ENCODE measurements at places on chromosomes 11 and 22.

DNA sequence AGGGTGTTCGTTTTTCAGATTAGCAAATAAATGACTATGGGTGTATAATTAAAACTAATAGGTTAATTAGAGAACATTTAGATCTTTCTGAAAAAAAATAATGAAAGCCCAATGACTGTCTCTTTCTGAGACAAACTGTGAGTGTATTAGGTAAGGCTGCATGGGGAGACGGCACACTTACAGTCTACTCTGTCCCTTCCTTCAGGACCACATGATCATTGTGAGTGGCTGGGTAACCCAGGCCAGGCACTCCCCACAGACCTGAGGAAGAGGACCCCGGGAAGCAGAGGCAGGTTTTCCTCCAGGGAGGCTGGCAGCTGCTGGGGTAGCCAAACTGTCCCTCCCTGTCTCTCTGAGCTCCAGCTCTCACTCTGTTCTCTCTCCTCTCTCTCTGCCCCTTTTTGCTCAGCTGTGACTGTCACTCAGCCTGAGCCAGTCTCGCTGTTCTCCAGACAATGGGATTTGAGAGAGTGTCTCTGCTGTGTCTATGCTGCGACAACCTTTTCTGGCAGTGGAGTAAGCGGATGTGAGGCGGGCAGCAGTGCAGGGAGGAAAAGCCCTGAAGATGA lies 83.1 kb upstream of the NCAM1 start:
- DNase-seq, result no peak

GRCh38 chr22:46393873-46394272 lies 58.4 kb downstream of the TRMU start:
- DNase-seq, result no peak

- DNase-seq, result no peak
Measured at GRCh38 chr22:32246166-32246565, 9.0 kb downstream of the SLC5A4 start.

DNA sequence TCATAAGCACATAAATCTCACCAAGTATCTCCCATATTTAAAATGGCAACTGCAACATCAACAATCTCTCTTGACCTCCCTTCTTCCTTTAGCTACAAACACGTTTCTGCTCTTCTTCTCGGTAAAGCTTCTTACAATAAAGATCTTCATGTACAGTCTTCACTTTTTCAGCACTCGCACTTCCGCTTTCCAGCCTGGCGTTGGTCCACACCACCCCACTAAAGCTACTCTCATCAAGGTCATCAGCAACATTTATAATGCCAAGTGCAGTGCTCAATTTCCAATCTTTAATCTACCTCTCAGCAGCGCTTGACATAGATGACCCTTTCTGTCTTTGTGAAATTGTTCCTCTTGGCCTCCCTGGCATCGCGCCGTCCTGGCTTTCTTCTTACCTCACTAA lies 33.6 kb downstream of the NTM start:
- no peak for DNase-seq

- no peak for DNase-seq
Measured at GRCh38 chr22:28710107-28710506, 30.5 kb upstream of the TTC28 start.

DNA sequence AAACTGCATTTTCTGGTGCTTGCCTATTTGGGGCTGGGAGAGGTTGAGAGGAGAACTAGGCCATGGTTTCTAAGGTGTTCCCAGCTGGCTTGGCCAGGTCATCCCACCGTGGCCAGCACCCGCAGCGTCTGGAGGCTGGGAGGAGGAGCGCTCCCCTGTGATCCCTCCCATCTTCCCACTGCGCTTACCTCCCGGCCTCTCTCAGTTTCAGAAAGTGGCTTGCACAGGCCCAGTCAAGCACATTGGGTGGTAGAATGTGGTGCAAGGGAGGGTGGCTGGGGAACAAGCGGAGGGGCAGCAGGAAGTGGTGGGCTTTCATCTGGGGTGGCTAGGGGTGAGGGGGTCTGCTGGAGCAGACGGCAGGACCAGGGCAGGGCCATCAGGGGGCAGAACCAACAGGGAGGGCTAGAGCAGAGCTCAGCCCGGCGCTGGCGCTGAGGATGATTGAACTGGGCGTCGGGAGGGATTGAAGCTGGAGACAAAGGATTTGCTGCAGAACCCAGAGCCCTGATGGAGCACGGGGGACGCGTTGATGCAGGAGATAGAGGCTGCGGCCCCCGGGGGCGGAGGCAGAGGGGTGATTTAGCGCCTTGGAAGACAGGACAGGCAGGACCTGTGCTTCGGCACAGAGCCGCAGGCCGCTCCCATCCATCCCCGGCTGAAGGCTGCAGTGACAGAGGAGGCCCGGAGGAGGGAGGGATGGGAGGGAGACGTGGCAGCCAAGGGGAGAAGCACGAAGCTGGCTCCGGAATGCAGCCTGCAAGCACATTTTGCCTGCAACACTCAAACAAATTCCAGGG lies 76.0 kb downstream of the TRIM29 start:
- no peak for DNase-seq

- DNase-seq, result no peak
Measured at GRCh38 chr11:34614344-34615104, 6.4 kb upstream of the EHF start.

DNA sequence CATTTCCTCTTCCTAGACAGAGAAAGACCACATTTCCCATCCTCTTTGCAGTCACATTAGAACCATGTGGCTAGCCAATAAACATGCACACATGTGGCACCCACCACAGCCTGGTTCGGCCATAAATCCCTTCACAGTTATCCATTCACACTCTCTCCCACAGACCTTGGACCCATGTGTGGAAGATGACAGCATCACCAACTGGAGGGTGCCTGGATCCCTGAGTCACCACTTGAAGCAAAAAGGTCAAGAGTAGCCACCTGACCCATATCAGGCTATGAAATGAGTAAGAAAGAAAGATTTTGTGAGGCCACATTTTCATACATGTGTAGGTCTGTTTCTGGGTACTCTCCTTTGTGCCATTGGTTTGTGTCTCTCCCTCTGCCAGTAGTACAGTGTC lies 9.0 kb upstream of the TMEM121B start:
- DNase-seq, result no peak

GRCh38 chr11:117771197-117771596 lies 25.8 kb downstream of the DSCAML1 start:
- no peak for DNase-seq

GRCh38 chr11:133163463-133164419 lies 368.6 kb downstream of the OPCML start:
- DNase-seq, result no peak

GRCh38 chr11:67996622-67997474 lies 7.0 kb downstream of the UNC93B1 start:
- no peak for DNase-seq

DNA sequence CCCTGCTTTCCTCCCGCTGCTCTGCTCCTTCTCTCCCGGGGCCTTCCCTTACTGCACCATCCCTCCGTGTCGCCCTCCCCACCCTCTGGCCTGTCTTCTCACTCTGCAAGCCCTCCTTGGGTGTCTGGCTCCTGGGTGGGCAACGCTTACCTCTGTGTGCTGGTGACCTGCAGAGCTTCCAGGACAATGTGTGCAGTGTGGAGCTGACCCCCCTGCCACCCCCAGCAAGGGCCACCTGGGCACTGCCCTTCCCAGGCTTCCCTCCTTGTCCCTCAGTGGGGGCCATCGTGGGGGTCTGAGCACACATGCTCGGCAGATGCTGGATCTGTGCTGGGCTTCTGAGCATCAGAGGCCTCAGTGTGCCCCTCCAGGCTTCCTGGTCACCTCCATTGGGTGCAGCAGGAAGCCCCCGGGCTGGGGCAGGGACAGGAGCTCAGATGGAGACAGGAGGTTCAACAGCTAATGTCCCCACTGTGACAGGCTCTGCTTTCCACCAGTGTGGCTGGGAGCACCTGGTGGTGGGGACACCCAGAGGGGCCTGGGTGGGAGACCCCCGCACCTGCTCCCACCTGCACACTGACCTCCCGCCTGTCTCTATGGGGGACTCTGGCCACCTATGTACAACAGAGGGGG lies 7.8 kb upstream of the BRSK2 start:
- no peak for DNase-seq

DNA sequence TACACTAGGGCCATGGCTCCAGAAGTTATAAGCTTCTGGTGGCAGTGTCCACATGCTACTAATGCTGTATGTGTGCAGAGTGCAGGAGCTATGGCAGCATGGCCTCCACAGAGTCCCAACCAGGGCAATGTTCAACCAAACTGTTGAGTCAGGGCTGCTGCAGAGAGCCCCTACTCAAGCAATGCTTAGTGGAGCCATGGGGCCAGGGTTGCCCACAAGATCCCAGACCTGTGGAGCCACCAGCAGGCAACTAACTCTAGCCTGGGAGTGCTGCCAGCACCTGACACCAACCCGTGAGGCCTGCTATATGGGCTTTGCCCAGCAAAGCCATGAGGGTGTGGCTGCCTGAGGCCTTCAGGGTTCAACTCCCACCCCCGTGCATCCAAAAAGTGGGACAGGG lies 655.2 kb downstream of the TBC1D22A start:
- DNase-seq, result no peak

GRCh38 chr11:57336111-57336666 lies 497 bp upstream of the SSRP1 start:
- no peak for DNase-seq

- DNase-seq, result no peak
Measured at GRCh38 chr11:26947904-26948639, 45.8 kb upstream of the FIBIN start.

GRCh38 chr11:127000291-127000968 lies at the start of gene KIRREL3:
Gene KIRREL3, minus strand, starts transcription at chr11:127000770.
- no peak for DNase-seq

- no peak for DNase-seq
Measured at GRCh38 chr11:94751786-94752185, 16.4 kb upstream of the AMOTL1 start.

DNA sequence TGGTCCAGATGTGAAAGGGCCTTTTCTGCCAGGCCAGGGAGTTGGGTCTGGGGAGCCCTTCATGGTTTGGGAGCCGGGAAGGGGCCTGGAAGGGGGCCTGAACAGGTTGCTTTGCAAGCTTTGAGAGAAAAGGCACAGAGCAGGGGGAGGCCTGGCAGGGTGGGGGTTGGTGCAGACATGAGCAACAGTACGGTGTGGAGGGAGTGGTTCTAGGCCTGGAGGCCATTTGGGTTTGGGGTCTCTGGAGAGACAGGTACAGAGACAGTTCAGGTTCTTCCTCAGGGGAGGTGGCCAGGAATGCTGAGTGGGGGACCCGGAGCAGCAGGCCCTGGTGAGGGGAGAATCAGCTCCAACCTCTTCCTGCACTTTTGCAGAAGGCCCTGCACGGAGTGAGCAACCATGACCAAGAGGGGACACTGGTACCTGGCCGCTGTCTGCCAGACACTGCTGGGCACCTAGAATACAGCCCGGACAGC lies 1.4 kb downstream of the KDELR3 start:
- DNase-seq, result no peak

DNA sequence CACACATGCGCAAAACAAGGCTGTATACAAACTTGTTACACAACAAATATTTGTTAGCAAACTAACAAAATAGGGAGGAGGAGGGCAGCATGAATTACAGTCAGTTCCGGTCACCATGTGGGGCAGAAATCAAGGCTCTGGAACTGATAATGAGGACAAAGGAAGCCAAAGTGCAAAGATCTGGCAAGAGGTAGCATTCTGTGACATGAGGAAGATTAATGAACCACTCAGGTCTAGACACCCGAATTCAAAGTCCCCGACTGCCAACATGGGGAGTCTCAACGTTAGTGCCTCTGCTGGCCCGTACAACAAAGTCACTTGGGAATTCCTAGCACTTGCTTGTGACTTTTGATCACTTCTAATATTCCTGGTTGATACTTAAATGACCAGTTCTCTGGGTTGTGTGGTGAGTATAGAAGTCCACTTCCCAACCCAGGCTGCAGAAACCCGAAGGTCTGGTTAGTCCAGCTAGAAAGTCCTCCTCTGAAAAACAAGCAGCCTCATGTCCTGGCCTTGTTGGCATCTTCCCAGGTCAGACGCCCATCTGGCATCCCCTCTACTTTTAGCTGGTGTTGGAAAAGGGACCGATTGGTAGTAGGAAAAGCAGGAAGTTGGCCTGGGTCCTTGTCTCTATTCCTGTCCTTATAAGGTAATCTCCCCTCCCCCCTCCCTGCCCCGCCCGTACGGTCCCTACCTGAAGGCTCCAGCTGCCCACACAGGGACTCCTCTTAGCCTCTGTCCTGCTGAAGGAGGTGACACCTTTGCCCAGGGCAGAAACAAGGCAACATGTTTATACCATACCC lies 1.6 kb downstream of the SUN2 start:
- DNase-seq, result no peak

DNA sequence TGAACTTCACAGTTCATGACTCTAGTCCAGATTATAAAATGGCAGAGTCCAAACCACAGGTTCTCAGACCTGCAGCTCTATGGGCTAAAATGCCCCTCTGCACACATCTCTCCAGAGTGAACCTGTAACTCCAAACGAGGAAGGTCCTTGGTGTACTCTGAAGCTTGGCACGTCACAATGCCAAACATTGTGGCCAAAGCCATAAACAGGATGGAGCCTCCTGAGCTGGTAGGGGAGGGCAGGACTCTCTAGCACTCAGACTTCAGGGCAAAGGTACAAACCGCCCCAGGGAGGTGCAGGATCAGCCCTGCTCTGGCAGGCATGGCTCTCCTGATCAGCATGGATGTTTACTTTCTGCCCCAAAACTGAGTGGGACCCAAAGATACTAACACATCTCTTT lies 2.3 kb downstream of the SCUBE2 start:
- DNase-seq, result no peak

GRCh38 chr11:68946416-68947090 lies 34.2 kb downstream of the MRGPRD start:
- DNase-seq, result no peak

DNA sequence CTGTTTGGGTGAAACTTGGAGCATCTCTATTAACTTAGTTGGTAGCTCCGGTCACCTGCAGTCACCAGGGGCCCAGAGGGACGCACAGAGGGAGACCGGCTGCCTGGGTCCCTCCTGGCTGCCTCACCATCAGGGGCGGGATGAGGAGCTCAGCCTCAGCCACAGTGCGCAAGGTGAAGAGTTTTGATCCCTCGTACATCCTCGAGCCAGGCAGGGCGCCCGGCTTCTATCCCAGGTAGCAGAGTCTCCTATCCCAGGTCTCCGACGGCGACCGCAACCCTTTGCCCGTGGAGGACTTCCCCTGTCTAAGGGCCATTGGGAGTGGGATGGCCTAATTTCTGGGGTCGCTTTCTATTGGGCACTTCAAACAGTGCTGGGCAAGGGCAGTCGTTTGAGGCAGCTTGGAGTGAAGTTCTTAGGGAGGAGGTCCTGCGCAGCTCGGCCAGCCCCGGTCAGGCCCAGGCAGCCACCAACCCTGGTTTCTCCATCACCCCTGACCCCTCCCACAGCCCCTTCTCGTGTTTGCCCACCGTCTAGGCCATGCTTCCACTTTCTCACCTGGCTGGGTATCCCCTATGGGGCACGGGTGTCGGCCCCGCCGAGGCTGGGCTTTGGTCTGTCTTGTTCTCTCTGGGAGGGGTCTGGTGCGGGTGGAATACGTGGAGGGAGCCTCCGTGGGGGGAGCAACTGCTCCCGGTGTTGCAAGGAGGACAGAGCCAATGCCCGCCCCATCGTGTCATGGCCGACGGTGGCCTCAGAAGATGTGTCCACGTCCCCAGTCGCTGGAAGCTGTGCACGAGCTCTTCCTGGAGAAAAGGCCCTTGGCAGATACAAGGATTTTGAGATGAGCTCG lies 3.6 kb upstream of the MRGPRG start:
- no peak for DNase-seq

All from activated naive CD8-positive, alpha-beta T cell treated with anti-CD3 and anti-CD28 coated beads, Interleukin-2, amount 50 U/mL, for 16 hours (primary cell).